Hippocampal formation (tissue), 2 donors: ENCODE measurements at places on chromosomes 7 and 10.

- no peak for DNase-seq
Measured at GRCh38 chr10:122051609-122052385, 62.8 kb downstream of the TACC2 start.

GRCh38 chr7:27593226-27593625 is 69.5 kb downstream of the HIBADH start:
- DNase-seq = no peak

- no peak for DNase-seq
Measured at GRCh38 chr10:79047584-79047874, 21.2 kb upstream of the ZMIZ1 start.

GRCh38 chr7:16492513-16493062 is 27.1 kb upstream of the SOSTDC1 start:
- DNase-seq = no peak

DNA sequence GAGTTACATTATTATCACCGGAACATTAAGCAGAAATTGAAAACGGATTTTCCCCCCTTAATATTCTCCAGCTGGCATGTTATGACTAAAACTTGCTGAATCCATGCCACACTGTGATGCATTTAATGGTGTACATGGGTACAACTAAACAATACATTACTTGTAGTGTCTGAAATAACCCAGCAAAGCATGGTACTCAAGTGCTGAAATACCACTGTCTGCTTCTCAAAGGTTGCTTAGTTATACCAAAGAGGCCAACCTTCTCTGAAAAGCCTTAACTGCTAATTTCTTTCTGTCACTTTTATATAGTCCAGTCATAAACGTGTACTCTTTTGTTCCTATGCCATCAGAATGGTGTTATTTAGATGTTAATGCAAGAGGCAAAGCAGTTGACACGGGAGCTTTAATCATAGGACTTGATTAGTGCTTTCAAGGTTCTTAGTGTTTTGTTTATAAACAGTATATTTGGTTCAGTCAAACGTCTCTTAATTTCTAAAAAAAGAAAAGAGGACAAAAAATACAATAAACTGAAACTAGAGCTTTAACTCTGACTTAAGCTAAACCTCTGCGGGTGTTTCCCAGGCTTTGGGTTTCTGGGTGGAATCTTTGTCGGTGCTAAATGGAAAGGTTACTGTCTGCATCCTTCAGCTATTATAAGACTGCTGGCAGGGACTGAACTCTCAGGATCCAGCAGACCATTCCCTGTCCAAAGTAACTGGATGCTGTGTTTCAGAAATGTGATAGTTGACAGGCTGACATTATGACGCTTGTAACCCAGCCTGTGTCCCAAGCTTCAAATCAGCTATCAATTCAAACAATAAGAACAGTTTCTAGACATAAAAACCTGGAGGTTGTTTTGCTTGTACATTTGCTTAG is 202.6 kb downstream of the PPP1R3A start:
- DNase-seq = no peak

DNA sequence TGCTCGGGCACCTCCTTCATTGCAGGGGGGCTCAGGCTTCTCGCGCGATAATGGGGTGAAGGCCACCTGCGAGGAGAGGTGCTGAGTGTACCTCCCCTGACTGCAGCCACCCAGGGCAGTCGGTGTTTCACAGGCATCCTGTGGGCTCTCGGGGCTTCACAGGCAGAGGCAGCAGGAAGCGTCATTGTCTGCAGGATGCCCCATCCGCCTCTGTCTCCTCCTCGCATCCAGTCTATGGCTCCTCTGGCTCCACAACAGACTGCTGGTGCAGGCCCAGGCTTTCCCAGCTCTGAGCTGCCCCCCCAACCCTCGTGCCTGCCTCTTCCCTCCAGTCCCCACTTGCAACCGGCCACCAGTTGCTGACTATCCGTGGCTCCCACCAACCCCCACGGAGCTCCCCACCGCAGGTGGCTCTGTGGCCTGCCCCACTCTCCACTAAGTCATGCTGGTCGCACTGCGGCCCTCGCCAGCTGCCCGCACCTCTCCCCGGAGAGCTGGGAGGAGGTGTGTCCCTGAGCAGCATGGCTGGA is 36.5 kb downstream of the CAMK2B start:
- DNase-seq = no peak

DNA sequence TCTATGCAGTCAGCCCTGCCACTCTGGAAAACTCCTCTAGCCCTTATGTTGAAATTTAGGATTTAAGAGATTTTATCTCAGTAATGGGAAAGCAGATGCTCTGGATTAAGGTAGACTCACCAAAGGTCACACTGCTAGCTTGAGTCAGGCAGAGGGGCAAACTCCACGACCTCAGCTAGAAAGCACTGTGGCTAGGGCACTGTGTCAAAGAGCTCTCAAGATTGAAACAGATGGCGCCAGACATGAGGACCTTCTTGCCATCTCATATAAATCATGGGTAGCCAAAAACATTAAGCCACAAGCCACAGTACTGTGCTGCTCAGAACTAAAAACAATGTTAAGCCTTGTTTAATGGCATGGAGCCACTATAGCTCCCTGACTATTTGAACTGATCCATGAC is 188.7 kb downstream of the DNAJC1 start:
- DNase-seq = no peak

DNA sequence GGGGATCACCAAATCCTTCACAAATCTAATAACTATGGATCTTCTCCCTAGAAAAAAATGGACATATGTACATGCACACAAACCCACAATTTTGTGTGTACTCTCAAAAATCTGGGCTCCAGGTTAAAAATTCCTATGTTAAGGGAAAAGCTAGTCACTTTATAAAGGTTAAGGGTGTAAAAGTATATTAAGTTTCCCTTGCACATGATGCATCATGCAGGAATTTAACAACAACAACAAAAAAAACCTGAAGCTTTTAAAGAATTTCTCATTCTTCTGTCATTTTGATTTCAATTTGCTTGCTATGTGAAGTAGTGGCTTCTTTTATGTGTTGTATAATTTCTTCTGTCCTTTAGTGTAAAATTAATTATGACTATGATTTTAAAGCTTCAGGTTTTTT is 123.7 kb downstream of the CNOT4 start:
- DNase-seq = no peak

- DNase-seq = peak; percentile 62
Measured at GRCh38 chr10:79266543-79267312, 80.5 kb upstream of the PPIF start.

- DNase-seq = no peak
Measured at GRCh38 chr7:30567081-30567480, 27.6 kb upstream of the GARS1 start.

GRCh38 chr7:477626-478220 is 41.9 kb downstream of the PDGFA start:
- DNase-seq = no peak

GRCh38 chr7:111137296-111138192 is 46.6 kb downstream of the LRRN3 start:
- DNase-seq = no peak

DNA sequence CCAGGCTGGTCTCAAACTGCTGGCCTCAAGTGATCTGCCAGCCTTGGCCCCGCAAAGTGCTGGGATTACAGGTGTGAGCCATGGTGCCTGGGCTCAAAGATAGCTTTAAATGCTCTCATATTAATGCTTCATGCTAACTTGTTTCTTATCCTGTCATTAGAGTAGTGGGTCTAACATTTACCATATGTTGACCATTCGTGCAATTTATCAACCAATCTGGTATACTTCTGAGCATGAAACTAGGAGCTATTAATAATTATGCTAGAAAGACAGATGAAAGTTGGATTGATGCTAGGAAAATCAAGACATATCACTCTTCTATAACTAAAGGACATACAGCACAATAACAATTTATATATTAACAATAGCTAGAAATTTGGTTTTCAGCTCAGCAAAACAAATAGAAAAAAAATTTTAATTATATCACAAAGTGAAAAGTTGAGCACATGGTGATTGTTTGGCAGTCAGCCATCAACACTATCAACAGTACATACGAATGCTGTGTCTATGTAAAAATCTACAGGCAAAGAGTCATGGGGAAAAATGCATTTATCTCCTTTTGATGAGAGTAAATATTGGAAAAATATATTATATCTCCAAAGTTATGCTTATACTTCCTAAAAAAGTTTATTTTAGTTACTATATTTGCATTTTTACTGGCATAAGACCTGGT is 112.1 kb upstream of the ABCB5 start:
- DNase-seq = no peak

- DNase-seq = no peak
Measured at GRCh38 chr10:9238041-9238440, 1183.6 kb downstream of the GATA3 start.

DNA sequence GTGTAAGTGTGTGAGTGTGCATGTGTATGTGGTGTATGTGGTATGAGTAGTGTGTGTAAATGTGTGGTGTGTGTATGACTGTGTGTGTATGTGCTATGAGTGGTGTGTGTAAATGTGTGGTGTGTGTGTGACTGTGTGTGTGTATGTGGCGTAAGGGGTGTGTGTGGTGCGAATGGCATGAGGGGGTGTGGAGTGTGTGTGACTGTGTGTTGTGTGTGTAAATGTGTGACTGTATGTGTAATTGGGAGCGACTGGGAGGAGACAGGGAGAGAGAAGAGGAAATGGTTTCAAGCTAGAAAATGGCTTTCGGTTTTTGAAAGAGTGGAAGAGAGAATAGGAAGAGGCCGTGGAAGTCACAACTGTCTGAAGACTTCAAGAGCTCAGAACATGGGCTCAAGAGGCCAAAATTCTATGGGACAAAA is 23.6 kb upstream of the GATAD1 start:
- DNase-seq = no peak

DNA sequence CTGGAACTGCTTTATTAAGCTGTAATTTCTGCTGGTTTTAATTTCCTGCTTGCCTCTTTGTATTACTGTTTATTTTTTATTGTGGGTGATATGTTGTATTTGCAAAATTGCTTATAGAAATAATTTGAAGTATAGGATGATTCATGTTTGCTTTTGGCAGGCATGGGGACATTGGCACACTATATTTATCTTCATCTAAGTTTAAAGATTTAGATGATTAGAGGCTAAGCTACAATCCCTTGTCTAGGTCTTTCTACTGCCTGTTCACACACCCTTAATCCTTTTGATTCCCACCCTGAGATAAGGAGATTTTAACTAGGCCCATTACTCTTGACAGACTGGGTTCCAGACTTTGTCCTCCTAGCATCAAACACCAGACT is 182.8 kb upstream of the KAT6B start:
- DNase-seq = no peak

DNA sequence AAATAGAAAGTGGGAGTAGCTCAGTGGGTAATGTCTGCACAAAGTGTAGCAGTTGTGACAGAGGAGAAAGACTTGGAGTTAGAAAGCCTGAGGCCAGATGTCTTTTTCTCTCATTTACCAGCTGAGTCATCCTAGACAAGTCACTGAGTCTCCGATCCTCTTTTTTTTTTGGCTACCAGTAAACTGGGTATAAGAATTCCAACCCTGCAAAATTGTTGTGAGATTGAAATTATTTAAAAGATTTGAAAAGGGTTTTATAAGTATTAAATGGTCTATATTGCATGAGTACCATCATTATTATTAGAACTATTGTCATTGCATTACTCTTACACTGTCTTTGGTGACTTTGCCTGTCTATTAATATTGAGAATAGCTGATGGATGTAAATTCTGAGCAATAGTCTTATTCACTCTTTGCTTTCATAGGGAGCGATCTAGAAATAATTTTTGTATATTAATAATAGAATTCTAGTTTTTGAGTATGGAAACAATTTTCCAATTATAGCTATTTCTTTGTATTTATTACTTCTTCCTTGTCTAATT is 74.0 kb downstream of the ARID5B start:
- DNase-seq = no peak

- no peak for DNase-seq
Measured at GRCh38 chr7:15016315-15016667, 113.7 kb upstream of the DGKB start.

DNA sequence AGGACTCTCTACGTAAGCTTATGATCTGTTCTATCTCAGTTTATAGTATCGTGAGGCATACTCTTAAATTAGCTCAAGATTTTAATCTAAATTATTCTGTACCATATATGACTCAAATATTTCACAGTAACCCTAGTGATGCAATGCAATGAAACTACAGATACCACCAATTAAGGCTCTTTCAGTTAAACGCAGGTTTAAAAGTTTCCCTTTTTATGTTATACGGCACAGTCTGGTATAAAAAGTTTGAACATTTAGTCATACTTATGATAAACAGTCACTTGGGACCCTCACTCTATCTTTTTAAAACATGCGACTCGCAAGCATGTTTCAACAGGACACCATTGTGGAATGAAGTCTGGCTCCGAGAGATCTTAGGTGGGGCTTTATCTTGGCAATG is 107.2 kb downstream of the CDK6 start:
- DNase-seq = no peak

- DNase-seq = no peak
Measured at GRCh38 chr10:98257961-98258360, 10.0 kb downstream of the LOXL4 start.

GRCh38 chr7:3300221-3300650 is 816 bp upstream of the SDK1 start:
- DNase-seq = no peak

- DNase-seq = no peak
Measured at GRCh38 chr10:14565199-14565598, 209.5 kb downstream of the FAM107B start.

DNA sequence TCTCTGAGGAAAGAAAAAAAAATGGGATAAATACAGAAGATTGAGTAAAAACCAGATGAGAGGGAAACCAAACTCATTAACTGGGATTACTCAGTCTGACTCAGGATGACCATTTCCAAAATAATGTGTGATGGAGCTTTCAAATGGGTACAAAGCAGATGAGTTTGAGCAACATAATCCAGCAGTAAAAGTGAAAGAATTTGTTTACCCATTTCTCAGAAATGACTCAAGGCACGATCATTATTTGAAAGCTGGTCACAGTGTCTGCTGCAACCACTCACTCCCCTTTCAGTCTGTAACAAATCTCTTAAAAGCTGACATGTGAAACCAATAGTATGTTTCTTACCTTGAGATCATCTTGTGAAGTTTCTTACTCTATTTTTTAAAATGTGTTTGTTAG is 104.7 kb upstream of the KLF14 start:
- DNase-seq = no peak

DNA sequence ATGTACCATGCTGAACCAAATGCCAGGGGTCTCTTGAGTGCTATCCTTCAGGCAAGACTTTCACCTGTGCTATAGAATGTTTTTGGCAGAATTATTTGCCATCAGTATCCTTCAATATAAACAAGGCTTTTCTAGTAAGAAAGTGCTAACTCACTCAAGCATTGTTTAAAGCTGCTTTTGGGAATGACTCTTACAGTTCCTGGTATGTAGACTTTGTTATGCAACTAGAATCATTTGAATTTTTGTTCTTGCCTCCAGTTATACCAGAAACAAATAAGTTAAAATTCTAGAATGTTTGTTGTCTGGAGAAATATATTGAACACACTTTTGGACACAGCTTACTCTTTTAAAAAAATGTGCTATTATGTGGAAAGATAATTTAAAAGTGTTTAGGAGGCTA is 39.5 kb upstream of the RTKN2 start:
- DNase-seq = no peak

DNA sequence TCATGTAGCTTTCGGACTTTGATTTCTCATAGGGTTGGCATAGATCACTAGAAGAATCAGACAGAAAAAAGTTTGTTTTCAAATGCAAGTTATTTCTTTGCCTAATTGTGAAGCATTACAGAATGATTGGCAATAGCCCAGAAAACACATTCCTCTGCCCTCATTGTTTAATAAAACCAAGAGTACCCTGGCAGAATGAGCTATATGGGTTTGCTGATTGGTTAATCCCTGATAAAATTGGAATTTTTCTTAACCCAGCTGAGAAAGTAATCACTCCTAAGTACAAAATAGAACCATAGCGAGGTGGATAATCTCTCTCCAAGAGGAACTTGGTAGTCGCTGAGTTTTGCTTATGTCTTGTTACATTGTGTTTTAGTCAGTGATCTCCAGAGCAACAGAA is 30.9 kb upstream of the CREB5 start:
- DNase-seq = no peak

- DNase-seq = no peak
Measured at GRCh38 chr7:116227678-116228239, 17.4 kb downstream of the TES start.
